ENCODE measurements at places on chromosomes 11 and 22.

DNA sequence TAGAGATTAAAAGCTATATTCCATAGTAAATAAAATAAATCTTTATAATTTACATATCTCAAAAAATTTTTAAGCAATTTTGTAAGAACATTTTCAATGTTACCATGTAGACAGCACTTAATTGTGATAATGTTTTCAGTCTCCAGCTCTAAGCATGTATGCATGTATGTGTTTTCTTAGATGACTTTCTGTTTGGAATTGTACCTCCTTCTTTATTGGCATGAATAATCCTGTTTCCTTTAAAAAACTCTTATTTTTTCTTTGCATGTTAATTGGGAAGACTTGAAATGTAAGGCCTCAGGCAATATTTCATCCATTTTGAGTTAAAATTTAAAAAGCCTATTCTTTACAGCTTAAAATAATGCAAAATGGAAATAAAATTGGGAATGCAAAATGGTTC, 2.0 kb upstream of the OR2AG1 start:
- DNase-seq = no peak

DNA sequence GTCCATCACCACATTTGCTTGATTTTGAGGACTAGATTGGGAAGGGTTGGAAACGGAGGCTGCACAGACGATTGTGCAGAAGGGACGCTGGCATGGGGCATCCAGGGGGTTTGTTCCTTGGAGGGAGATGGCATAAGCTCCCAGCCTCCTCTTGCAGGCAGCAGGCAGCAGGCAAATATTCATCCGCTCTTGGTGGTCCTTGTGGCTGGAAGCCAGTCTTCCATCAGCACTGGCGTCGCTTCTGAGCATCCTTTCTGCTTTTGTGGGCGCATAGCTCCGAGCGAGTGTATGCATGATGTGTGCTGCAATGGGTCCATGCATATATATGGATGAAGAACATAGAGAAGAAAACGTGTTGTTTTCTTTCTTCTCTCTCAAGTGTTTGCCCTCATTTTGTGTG, 166.1 kb upstream of the NTM start:
- no peak for DNase-seq

DNA sequence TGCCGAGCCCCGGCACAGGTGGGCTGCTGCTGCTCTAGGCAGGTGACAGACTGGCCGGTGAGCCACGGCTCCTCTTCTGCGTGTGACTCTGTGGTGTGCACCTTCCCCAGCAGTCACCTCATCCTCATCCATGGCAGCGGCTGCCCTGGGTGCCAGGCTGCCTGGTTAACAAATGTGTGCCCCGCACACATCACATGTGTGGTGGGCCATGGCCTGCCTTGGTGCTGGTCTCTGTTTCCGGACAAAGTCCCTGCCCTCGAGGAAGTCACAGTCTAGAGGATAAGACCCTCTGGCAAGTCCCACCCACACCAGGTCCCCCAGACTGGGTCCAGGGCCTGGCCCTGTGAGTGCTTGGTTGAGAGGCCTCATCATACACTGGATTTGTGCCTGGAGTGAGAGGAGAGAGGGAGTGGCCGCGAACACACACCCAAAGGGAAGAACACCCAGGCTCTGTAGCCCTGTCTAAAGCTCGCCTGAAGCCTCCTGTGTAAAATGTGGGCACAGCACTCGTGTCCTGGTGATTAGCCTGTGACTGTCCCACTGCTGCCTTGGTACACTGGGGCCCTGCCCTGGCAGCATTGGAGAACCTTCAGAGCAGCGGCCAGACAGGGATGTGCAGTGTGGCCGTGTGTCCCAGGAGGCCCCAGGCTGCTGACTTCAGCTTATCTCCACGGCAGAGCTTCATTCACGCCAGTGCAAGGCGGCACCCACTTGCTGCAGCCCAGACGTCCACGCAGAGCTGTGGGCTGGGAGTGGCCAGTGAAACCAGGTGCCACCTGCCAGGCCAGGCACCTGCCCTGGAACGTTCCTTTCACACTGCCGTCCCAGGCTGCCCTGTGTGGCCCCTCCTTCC, 269.9 kb downstream of the TBC1D22A start:
- no peak for DNase-seq

GRCh38 chr11:58057481-58057880, 26.7 kb downstream of the OR6Q1 start:
- peak; percentile 42 for DNase-seq

DNA sequence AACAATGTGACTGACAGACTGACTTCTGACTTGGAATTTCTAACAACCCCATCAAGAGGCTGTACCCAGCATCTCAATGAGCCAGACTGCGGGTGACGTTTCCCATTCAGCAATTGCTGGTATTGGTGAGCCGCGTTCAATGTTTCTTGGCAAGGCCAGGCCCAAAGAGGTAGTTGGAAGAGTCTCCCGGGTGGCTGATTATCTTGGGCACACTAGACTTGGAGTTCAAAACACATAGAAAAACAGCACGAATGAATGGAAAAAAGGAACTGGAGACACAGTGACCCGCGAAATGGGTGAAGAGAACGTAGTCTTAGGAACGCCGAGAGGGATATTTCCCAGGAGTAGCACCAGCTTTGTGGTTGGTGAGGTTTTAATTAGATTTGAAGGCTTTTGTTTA, 115.7 kb downstream of the RPS6KA4 start:
- no peak for DNase-seq

All from AG04450 (cell line).